ENCODE measurements at places on chromosomes 2 and 18. TPM values are rescaled to one million over a fixed set of nuclear protein-coding genes. Genes with fewer than 3 reads are reported as not detected.

Gene RFTN2
- not detected for total RNA-seq

Gene EFEMP1
- 41.0 TPM for total RNA-seq

Gene ASB1
- 58.7 TPM for total RNA-seq

Gene MERTK
- 1.9 TPM for total RNA-seq

Gene IL36A
- total RNA-seq = not detected

Gene RUFY4
- not detected for total RNA-seq

Gene RESP18
- total RNA-seq = not detected

Gene DNMT3A
- total RNA-seq = 6.1 TPM

Gene CXCR1
- total RNA-seq = not detected

Gene IL1F10
- total RNA-seq = not detected

Gene C1QL2
- total RNA-seq = 0.18 TPM

Gene IL36B
- 0.13 TPM for total RNA-seq

Gene SLC4A5
- total RNA-seq = 0.40 TPM

Gene UPP2
- not detected for total RNA-seq

Gene IL37
- not detected for total RNA-seq

Gene SATB2
- total RNA-seq = 2.9 TPM

Gene CFLAR
- 66.5 TPM for total RNA-seq

Gene SOS1
- total RNA-seq = 15.6 TPM

Gene TSPYL6
- total RNA-seq = not detected

Gene HOXD1
- 0.20 TPM for total RNA-seq

Gene PRSS56
- not detected for total RNA-seq

Gene SCYGR4
- total RNA-seq = not detected

Gene MC4R
- not detected for total RNA-seq

Gene CXCR4
- 0.43 TPM for total RNA-seq

Gene NETO1
- total RNA-seq = not detected

Gene GTF3C2
- total RNA-seq = 65.9 TPM

Gene TTN
- 0.03 TPM for total RNA-seq

Gene PKDCC
- 30.5 TPM for total RNA-seq

Gene GAL3ST2
- total RNA-seq = 0.28 TPM

Gene LBX2
- total RNA-seq = 4.0 TPM

Gene TMEM214
- total RNA-seq = 69.9 TPM

Gene CD8B2
- total RNA-seq = not detected

Gene SLC38A11
- total RNA-seq = not detected
